Retina (tissue), 1 donor: ENCODE measurements at places on chromosomes 1 and 21.

- no peak for DNase-seq
Measured at GRCh38 chr1:29557701-29558600, 321.6 kb downstream of the PTPRU start.

GRCh38 chr1:165222580-165222979 lies 133.9 kb downstream of the LMX1A start:
- no peak for DNase-seq

- no peak for DNase-seq
Measured at GRCh38 chr1:110637475-110637874, 31.3 kb upstream of the KCNA2 start.

DNA sequence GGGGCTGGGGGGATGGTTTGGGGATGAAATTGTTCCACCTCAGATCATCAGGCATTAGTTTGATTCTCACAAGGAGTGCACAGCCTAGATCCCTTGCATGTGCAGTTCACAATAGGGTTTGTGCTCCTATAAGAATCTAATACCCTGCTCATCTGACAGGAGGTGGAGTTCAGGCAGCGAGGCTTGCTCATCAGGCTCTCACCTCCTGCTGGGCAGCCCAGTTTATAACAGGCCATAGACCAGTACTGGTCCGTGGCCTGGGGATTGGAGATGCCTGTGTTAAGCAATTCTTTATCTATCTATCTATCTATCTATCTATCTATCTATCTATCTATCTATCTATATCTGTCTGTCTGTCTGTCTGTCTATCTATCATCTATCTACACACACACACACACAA lies 525.3 kb upstream of the DAB1 start:
- no peak for DNase-seq

GRCh38 chr1:10900691-10901090 lies 104.2 kb upstream of the CASZ1 start:
- no peak for DNase-seq

GRCh38 chr1:81848880-81849682 lies 48.3 kb downstream of the ADGRL2 start:
- no peak for DNase-seq

- no peak for DNase-seq
Measured at GRCh38 chr1:145845144-145845513, 301 bp upstream of the NUDT17 start.
